ENCODE measurements at places on chromosomes 1 and 21.
A peak's percentile ranks its signal among the peaks of the same experiment; 100 is the strongest.

DNA sequence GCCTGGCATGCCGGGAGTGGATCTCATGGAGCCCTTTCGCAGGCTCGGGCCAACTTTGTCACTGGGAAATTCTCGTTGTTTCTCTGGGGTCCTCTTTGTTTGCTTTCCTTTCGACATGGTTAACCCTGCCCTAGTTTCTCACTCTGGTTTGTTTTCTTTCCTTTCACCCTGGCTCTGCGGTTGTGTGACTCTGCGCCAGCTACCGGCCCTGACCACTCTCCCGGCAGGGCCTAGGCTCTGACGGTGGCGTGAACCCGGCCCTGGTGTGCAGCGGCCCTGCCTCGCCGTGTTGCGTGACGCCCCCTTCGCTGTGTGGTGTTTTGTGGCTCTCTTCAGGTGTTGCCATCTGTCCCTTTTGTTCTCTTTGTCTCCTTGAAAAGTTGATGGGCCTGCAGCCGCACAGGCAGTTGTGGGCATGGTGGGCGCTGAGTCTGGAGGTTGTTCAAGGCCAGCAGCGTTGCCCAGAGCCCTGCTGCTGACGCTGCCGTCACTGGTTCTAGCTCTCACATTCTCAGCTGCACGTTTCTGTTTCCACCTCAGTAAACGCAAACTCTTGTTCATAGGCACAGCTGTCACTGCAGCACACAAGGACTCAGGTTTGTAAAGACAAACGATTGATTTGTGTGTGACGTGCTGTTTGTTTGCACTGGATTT, 64.6 kb upstream of the DIP2A start:
- peak; percentile 87 for DNase-seq

DNA sequence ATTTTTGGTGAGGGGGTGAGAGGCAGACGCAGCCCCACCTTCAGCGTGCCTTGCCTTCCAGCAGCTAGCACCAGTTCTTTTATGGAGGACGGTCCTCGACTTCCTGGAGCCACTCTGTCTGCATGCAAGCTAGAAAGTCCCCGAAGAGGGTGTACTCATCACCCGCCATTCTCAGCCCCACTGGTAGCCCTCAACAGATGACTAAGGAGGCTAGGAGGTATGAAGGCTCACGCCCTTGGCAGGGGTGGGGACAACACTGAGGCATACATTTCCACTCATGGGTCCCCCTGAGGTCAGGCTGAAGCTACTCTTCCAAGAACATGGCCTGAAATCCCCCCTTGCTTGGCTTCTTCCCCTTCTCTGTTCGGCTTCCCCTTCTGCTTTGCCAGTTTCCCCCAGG, 8.9 kb upstream of the PTPRF start:
- no peak for DNase-seq

DNA sequence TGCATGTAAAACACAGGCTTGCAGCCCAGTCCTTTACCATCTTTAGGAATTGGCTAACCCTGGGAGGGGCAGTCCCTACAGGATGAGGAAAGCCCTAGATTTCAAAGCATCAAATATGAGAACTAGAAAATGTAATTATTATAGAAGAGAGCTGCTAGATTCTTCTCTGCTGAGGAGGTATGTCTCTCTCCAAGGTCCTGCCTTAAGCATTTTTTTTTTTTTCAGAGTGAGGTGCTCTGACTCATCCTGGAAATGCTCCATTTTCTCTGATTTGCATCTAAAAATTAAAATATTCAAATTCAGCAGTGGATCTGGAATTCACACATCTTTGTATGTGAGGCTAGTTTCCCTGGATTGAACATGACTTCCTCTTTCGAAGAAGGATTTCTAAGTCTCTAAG, 149.8 kb downstream of the ZNF648 start:
- no peak for DNase-seq

DNA sequence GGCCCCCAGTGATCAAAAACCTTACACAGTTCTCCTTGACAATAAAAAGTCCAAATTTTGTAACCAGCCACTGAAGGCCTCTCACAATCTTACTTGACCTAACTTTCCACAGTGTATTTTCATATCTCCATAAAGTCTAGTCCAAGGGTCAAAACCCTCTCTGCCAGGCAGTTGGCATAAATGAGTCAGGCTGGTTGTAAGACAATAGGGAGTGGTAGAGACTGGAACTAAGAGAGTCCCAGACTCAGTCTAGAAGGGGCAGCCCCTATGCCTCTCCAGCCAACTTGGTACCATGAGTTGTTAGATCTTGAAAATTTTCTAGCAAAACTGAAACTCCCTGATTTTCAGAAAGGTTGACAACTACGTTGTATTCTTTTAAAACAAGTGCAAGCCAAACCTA, 21.0 kb downstream of the KIF21B start:
- no peak for DNase-seq

DNA sequence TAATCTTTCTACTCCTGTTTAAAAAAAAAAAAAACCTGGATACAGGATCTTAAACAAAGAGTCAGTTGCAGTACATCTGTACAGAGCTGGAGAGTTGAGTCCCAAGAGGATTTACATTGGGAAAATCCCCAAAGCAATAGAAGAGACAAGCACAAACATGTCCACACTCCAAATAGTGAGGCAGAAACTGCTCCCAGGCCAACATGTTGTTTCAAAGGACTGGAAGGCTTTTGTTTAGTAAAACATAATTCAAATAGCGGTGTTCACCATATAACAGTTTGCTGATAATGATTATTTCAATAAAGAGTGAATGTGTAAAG, 425.4 kb downstream of the ADGRL2 start:
- DNase-seq, result peak; percentile 98

DNA sequence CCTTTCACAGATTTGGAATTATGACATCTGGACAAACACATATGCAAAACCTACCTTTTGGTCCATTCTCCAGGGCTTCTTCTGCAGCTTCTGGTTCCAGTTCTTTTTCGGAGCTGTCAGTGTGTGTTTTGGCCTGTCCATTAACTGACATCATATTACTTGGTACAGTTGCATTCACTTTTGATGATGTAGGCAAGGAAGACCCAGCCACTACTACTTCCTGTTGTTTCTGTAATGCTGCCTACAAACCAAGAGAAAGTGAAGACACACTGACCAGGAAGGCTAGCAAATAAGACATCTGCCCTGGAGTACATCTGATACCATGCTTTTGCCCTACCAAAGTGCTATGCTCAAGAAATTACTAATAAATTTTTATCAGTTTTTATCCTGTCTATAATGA, 31.9 kb downstream of the ACBD3 start:
- DNase-seq, result no peak

DNA sequence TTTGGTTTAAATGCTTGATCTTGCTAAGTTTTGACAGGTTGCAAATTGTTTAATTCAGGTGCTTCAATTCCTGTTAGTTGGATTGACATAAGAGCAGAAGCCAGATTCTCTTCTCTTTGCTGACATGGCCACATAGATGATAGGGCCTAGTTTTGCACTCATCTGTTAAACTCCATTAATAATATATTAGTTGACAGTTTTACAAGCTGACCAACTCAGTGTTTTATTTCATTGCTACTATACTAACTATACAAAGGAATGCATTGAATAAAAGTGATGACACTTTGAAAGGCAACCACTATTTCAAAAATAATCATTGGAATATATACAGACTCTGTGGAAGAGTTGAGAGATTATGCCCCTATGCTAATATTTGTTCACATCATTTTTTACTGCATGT, 255.6 kb upstream of the DPYD start:
- DNase-seq, result no peak

- DNase-seq, result peak; percentile 12
Measured at GRCh38 chr1:109792056-109792831, 28.5 kb upstream of the EPS8L3 start.

GRCh38 chr21:38114717-38115333, 142.0 kb upstream of the KCNJ15 start:
- no peak for DNase-seq

GRCh38 chr1:6961905-6962477, 176.7 kb downstream of the CAMTA1 start:
- DNase-seq, result no peak

- DNase-seq, result no peak
Measured at GRCh38 chr1:160630523-160631451, 16.1 kb downstream of the SLAMF1 start.

GRCh38 chr1:180382326-180383115, 119.9 kb downstream of the ACBD6 start:
- no peak for DNase-seq

- DNase-seq, result no peak
Measured at GRCh38 chr1:241924080-241924808, 33.3 kb upstream of the BECN2 start.

DNA sequence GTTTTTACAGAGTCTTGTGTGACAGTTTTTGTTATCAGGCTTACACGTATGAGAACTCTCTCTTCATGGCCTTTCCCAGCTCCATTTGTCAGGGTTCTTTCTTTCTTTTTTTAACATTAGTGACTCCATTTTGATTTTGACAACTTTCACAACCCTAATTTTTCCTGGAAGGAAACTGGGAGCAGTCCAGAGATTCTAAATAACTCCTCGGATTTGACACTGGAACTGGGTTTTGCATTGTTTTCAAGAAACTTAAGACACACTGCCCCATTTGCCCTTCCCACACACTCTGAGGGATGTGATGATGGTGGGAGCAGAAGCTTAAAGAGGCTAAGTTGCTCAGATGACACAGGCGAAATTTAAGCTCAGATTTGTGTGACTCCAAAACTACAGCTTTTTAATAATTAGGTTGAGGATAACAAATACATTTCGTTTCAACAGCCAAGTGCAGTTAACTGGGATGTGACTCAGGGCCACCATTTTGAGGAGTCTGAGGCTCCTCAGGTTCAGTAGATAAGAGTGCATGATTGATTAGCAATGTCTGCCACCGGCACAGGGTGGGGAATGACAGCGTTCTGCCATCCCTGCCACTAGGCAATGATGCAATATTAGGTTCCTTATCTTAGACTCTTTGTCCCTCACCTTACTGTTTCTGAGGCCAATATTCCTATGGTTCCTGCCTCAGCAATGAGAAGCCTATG, 95.1 kb upstream of the ATP1A1 start:
- no peak for DNase-seq

GRCh38 chr1:102578804-102579203, 529.5 kb downstream of the COL11A1 start:
- no peak for DNase-seq

GRCh38 chr1:43881415-43881814, 52.2 kb upstream of the ARTN start:
- DNase-seq, result no peak

DNA sequence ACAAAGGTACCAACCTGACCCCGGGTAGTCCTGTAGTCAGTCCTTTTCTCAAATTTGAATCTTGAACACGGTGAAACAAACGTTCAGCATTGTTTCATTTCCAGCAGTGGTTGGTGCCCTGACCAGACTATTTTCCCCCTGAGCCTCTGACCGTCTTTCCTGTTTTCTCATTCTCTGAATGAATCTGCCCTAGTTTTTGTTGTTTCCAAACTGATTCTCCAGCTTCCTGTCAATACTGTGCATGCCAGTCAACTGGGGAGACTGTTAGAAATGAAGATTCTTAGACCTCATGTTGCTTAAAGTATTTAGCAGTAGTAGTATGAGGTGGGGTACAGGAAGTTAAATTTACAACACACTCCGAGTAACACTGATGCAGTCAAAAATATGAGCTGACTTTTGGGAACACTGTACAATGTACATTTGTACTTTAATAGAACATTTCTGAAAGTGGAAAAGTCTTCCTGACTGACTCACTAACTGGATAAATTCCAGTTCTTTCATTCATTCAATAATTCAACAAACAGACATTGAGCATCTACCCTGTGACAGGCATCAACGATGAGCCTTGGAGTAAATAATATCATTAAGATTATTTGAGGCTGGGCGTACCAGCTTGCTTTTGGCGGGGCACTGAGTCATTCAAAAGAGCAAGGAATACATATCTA, 26.0 kb upstream of the ZRANB2 start:
- DNase-seq, result no peak

DNA sequence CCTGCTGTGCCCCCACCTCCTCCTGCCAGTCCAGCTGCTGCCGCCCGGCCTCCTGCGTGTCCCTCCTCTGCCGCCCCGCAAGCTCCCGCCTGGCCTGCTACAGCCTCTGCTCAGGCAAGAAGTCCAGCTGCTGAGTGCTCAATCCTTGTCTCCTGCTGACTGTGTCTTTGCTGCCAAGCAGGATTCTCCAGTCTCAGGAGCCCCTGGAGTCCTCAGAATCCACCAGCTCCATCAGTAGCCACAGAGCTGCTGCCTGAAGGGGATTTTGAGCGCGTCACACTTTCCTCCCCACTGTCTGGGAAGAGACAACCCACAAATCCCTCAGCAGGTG, 973 bp downstream of the KRTAP10-11 start:
- no peak for DNase-seq

DNA sequence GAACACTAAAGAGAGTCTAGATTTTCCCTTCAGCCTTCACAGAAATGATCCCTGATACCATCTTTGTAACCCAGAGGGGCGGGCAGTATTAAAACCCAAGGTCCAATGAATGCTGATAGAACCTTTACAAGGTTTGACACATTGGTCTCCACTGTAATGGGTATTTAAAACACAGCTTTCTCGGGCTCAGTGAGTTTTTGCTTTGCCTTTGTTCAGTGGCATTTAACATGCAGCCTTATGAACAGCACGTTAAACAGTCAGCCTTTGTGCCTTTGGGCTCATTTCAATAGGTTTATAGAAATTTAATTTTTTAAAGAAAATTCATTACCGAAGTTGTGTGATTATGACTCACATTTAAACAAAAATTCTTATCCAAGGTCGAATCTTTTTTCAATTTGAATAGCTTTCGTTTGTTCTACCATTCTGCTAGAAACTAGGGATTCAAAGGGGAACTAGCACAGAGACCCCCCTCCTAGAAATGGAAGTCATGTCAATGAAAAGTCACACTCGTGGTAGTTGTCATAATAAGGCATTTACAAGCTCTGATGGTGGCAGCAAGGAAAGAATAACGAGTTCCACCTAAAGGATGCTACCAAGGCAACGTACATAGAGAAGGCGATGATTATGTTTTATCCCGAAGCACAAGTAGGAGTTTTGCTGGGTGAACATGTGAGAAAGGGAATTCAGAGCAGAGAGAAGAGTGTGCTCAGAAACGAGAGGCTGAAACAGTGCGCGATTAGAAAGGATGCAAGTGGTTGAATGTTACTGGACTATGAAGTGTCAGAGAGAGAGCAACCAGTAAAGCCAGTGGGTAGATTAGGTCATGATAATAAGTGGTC, 66.2 kb downstream of the SGIP1 start:
- DNase-seq, result no peak

DNA sequence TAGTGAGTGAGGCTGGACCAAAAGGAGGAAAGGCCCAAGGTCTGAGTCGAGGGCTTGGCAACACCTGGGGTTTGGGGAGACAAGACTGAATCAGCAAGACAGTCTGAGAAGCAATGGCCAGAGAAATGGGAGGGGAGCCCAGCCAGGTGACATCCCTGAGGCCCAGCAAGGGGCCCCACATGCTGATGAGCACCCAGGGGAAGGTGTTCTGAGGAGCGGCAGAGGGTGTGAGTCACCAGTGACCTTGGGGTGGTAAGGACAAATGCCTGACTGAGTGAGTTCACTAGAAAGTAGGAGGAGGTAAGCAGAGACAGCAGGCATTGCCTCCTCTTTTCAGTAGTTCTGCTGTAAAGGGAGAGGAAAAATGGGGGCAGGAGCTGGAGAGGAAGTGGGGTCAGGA, 192.4 kb upstream of the GALNT2 start:
- DNase-seq, result no peak

DNA sequence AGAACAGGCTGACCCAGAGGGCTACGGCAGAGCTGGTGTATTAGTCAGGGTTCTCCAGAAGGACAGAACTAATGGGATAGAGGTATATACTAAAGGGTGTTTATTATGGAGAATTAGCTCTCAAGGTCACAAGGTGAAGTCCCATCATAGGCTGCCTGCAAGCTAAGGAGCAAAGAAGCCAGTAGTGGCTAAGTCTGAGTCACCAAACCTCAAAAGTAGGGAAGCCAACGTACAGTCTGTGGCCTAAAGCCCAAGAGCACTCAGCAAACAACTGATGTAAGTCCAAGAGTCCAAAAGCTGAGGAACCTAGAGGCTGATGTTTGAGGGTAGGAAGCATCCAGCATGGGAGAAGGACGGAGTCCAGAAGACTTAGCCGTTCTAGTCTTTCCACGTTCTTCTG, 179.2 kb downstream of the BACH1 start:
- no peak for DNase-seq
